Right ventricle myocardium superior (tissue), 1 donor: ENCODE measurements at places on chromosomes 6 and 20.

DNA sequence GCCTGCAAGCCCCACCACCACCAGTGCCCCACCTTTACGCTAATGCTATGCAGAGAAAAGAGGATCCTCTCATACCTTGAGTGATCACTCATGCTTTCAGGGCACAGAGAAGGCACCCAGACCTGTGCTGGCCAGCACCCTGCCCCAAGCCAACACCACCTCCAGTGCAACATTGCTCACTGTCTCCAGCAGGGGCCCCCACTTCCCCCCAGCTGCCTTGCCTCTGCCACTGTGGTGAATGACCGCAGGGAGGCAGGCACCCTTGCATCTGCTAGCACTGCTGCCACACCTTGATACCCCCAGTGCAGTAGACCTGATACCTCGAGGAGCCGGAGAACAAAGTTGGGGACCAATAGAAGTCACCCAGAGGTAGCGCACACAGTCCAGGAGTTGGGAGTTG is 139.2 kb upstream of the PLN start:
- DNase-seq = no peak

DNA sequence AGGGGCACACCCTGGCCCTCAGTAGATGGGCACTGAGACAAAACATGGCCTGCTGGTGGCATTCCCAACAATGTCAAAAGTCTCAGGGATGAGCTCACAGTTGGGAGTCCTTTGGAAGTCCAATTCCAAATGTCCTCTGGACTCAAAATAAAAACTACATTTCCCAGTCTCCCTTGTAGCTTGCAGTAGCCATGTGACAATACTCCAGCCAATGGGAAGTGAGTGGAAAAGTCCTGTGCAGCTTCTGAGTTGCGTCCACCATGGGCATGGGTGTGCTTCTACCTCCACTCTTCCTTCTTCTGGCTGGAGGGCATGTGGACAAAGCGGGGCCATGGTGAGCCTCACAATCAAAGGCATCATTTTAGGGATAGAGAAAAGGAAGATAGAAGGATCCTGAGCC is 5.8 kb upstream of the ADAM33 start:
- DNase-seq = no peak

- no peak for DNase-seq
These were observed 16.1 kb upstream of the STX11 start for GRCh38 chr6:144134176-144134575.

DNA sequence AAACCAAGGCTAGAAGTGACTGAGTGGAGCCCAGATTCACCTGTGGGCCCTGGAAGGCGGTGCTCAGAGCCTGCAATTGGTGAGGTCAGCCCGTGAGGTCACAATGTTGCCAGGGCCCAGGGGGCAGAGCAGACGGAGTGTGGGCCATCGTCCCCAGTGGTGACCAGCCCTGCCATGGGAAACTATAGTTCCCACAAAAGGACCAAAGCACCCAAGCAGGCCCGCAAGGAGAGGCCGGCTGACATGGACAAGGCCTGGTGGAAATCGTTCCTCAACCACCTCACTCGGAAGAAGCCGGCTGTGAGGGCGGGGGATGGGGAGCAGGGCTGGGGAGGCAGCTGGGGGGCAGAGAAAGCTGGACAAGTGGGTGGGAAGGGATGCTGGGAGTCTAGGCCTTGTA is at the start of gene C20orf144:
C20orf144 (plus strand) TSS at position 156 of the 400 bp plus-strand sequence; CDS start at position 175, 19 bp downstream.
- DNase-seq = no peak

GRCh38 chr20:15476781-15477180 is 1096.5 kb downstream of the KIF16B start:
- no peak for DNase-seq

- no peak for DNase-seq
These were observed 68.1 kb upstream of the CEP85L start for GRCh38 chr6:118719351-118720124.

DNA sequence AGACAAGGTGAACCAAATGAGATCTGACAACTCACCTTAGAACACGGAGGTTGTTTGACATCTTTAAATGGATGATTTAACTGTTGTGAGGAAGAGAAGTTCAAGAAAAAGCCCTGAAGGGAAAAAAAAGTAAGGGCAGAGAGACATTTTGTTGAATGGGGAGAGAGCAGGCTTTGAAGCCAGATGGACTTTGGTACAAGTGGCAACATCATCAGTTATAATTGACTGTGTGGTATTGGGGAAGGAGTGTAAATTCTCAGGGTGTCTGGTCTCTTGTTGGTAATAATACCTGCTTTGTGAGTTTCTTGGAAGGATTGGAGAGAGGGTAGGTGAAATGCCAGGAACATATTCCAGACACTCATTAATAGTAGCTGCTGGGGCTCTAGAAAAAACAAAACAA is 21.6 kb downstream of the OGFRL1 start:
- no peak for DNase-seq

DNA sequence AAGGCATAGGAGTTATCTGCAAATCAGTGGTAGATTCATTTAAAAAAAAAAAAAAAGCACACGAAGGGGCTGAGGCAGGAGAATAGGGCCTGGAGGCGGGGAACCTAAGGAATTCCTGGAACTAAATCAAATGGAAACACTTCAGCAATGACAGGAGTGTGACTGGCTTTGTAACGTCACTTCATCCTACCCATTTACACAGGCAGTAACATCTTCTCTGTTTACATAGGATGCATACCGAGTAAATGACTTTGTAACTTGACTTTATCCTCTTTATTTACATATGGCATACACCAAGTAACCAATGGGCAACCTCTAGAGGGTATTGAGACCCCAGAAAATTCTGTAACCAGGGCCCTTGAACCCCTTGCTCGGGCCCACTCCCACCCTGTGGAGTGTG is 56.4 kb upstream of the IYD start:
- no peak for DNase-seq

DNA sequence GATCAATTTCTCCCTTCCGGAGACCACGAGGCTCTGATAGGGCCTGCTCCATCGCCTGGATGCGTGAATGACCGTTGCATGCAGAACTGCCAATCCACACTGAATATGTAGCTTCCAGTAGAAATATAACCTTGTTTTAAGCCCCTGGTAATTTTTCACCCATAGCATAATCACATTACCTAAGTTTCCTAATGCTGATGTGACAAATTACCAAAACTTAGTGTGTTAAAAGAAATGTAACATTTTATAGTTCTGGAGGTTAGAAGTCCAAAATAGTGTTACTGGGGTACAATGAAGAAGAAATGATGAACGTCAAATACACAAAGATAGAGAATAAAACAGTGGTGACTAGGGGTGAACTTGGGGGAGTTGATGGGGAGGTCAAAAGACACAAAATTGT is 22.0 kb upstream of the SIRPD start:
- no peak for DNase-seq

GRCh38 chr6:91438570-91438969 is 851.7 kb upstream of the MAP3K7 start:
- no peak for DNase-seq

DNA sequence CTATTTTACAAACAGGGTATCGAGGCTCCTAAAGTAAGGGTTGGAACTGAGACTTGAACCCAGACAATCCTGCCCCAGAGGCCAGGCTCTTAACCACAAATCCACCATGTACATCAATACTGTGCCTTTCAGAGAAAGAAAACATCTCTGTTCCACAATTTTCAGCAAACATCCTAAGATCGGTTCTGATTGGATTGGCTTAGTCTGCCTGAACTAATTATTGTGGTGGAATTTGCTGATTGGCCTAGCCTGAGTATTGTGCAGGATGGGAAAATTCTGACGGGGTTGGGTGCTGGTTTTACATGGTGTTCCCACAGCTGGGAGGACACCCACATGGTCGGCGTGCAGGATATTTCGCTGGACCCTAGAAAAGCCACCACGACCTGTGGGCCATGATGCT is at the start of gene CLPSL1:
CLPSL1 (plus strand) TSS at position 301 of the 400 bp plus-strand sequence; CDS start at position 393, 92 bp downstream.
- no peak for DNase-seq

DNA sequence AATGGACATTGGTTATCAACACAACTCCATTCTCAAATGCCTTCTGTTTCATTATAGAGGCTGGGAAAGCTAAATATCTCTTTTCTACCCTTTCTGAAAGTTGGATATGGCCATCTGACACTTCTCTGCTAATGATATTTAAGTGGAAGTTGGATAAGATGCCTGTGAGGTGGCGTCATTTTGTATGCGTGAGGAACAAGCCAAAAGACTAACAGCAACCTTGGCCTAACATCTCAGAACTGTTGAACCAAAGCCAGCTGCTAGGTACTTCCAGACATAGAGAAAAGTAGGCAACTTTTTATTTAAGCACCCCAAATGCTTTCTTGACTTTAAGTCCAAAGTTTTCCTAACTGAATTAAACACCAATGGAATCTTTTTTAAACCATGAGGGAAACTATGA is 708.4 kb downstream of the CD109 start:
- no peak for DNase-seq

DNA sequence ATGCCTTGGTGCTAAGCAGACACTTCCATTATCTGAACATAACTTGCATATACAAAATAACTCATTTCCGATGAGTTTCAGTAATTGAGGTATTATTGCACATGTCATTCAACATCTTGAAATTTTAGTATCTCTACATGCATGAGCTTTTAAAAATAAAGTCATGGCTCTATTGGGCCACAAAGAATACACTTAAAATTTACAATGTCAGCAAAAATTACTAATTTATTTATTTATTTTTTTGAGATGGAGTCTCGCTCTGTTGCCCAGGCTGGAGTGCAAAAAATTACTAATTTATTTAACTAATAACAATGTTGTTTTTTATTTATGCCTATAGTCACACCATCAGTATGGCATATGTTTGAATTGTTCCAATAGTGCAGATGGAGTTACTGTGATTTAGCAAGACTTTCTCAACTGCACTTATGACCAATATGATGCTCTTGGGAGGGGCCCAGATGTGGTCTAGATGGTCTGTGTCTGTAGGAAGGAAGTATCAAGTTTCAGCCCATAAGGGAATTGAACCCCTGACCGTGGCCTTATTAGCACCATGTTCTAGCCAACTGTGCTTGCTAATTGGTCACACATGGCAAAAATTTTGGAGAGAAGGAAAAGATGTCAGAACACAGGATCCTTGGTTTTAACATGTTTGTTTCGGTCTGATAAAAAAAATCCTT is 370.7 kb upstream of the TSHZ2 start:
- no peak for DNase-seq

DNA sequence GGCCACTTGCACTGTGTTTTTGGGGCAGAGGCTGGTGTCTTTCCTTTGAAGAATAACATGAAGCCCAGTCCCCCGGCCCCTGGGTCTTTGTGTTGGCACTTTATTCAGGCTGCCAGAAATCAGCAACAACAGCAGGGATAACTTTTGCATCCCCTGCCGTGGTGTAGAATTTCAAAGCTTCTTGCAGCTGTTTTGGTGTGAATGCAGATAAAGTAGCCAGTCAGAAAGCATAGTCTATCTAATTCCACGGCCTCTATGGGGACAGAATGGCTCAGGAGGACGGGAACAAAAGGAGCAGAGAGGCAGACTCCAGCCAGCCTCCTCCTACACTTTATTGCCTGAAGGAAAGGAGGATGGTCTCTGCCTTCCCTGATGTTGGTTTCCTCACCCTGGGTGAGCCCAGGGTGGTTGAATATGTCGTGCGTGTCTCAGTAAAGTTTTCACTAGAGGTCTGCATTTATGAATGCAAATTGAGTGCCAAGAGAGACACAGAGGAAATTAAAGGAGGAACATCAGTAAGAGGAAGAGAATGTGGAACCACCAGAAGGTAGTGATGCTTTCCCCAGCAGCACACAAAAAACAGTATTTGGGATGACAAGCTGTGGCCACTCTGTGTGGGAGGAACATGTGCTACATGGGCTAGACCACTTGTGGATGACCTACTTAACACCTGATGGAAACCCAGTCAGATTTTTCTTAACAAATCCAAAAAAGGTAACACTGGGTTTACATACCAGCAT is 125.9 kb upstream of the TRAF3IP2 start:
- DNase-seq = no peak

GRCh38 chr6:12844284-12845223 is 128.0 kb downstream of the PHACTR1 start:
- DNase-seq = no peak

- peak; percentile 78 for DNase-seq
These were observed 47.7 kb downstream of the PYGB start for GRCh38 chr20:25295386-25296093.

GRCh38 chr20:14877301-14878028 is 540.1 kb upstream of the FLRT3 start:
- no peak for DNase-seq

DNA sequence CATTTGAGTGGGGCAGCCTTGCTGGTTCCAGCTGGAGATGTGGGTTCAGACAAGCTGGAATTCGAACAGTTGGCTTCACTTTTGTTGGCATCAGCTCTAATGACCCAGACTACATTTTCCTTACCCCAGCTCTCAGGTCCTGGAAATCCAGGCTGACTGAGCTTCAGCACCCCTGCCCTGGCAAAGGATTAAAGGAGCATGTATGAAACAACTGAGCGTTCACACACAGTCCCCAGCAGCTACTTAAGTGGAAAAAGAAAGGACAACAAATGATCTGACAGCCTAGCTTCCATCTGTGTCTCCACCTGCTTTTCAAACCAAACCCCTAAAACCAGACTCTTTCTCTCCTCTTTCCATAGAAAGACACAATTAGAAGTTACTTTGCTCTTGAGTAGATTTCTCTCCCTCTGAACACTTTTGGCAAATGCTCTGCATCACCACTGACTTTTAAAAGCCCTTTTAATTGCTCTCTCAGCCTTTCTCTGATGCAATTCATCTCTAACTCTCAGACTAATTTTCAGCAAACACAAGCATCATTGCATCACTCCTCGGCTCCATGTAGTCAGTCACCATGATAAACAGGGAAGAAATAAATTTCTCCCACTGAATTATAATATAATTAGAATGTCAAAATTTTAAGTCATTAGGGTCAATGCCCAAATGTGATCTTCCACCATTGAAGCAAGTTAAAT is 28.1 kb downstream of the ROS1 start:
- DNase-seq = no peak
